Activated CD4-positive, CD25-positive, alpha-beta regulatory T cell (primary cell): ENCODE measurements at places on chromosomes 3 and 15.
A peak's percentile ranks its signal among the peaks of the same experiment; 100 is the strongest.

GRCh38 chr3:156389449-156389950 lies 165.4 kb downstream of the SSR3 start:
- no peak for DNase-seq

DNA sequence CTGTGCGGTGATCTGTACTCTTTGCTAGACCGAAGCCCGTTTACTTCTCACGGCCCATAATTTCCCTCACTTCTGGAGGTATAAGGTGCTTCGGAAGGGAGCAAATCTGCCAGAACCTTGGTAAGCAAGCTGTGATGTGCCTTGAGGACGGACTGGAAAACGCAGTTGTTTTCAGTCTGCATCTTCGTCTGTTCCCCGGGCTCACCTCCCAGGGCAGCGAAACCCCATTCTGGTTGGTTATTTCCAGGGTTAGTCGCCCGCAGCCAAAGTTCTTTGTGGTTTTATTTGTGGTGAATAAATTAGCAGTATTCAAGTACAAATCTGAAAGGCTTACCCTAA lies 401 bp downstream of the RAMAC start:
- DNase-seq = no peak

GRCh38 chr3:154718053-154718452 lies 288.1 kb upstream of the GPR149 start:
- no peak for DNase-seq

- no peak for DNase-seq
Measured at GRCh38 chr3:52036222-52036694, 20.1 kb downstream of the DUSP7 start.

DNA sequence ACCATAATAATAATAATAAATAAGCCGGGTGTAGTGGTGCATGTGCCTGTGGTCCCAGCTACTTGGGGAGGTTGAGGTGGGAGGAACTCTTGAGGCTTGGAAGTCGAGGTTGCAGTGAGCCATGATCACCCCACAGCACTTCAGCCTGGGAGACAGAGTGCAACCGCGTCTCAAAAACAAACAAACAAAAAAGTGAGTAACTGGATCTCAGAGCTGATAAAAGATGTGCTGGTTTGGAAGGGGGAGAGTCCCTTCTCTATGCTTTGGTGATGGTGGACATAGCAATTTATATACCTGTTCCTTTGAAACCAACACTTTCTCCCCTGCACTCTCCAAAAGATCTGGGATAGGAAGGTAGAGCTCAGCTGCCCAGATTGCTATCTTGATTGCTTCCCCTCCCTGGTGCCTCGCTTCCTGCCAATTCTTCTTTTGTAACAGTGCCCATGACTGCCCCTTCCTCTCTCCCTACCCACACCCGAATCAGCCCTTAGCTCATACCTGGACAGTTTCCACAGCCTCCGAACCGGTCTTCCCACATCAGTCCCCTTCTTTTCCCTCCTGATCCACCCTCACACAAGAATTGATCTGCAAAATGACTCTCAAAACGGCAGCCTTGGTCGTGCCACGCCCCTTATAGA lies 55.1 kb upstream of the UBE2E1 start:
- no peak for DNase-seq

GRCh38 chr3:152636651-152637050 lies 198.3 kb upstream of the P2RY1 start:
- DNase-seq = no peak

GRCh38 chr15:52527911-52528563 lies 643 bp downstream of the MYO5A start:
- DNase-seq = peak; percentile 10

DNA sequence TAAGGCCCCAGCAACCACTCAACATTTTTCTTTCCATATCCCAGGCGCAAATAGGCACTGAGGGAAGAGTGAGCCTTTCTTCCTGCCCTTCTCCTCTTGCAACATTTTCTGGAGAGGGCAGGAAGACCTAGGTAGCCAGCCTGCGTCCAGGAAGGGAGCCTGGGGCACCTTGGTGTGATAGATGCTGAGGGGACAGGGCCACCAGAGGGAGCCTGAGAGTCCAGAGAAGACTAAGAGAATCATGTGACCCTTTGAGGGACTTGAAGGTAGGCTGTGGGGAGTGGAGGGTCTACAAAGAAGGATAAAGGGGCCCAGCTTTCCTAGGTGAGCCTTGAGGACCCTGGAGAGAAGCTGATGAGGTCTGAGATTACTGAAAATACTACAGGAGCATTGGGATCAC lies 346.6 kb downstream of the CNTN6 start:
- DNase-seq = no peak

DNA sequence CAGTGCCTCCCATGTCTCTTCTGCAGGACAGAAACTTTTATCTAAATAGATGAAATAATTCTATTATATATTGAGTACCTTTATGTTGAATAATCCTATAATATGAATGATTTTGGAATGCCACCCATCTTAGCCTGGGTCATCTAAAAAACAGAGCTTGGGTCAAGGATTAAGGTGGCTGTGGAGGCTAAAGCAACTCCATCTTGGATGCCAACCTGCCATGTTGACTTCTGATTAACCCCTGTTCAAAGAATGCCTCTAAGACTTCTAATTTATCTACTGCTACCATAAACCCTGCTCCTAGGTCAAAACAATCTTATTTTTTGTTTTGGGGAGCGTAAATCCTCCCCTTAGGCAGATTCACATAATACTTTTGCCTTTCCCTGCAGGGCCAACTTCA lies 31.5 kb upstream of the C15orf39 start:
- DNase-seq = no peak

DNA sequence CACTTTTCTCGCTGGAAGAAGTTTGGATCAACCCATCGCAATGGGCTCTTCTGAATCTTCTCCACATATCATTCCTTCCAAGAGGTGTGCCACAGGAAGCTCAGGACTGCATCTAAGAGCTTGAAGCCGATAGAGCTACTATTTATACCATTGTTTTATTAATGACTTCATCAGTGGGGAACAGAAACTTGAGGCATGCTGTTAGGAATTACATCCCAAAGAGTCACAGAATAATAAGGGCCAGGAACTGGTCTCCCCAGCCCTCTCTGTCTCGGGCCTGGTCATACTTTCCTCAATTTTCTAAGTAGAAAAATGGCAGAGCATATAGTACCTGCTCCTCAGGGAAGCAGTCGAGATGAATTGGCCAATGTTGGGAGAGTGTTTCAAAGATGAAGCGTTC lies 16.9 kb upstream of the C15orf61 start:
- no peak for DNase-seq

DNA sequence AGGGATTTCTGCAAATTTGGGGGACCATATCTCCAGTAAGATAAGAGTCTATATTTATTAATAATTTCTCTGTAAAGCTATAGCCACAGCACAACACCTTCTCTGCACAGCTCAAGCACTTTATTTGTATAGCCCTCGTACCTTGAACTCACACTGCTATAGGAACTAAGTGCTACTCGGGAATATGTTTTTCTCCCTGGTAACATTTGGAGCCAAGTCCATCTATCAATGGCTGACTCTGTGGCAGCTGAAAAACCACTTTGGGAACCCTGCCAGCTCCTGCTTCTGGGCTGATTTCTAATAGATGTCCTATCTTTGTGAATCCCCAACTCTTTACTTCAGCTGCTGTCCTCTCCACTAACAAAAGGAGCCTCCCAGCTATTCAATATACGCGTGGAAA lies 298.5 kb downstream of the GBE1 start:
- no peak for DNase-seq

DNA sequence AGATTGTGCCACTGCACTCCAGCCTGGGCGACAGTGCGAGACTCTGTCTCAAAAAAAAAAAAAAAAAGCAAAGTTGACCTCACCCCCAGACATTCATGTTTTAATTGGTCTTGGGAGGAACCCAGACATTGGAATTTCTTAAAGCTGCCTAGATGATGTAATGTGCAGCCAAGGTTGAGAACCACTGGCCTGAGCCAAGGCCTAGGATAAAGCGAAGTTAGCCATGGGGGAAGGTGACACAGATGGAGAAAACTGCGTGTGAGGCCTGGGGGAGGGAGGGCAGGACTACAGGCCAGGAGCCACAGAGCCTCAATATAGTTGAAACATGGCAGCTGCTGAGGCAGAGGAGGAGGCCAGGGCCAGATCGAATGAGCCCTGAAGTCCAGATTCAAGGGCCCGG lies 21.0 kb downstream of the GLB1 start:
- no peak for DNase-seq

DNA sequence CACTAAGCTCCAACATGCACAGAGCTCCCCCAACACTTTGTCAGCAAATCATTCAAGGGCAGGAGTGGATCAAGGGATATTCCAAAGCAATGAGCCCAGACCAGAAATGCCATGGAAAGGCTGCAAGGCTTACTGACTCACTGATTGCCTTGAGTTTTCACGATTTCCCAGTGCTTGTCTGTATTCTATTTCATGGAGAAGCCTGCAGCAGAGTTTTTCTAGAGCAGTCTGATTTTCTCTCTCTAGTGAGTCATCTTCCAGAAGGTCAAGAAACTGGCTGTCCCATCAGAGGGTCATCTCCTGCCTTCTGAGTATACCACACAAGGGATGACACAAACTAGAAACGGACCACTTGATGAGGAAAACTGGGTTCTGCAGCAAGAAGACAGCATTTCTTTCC lies 16.5 kb downstream of the LMCD1 start:
- no peak for DNase-seq

- DNase-seq = no peak
Measured at GRCh38 chr3:131036986-131037385, 10.3 kb downstream of the NEK11 start.

GRCh38 chr15:67967871-67968431 lies 86.2 kb upstream of the PIAS1 start:
- no peak for DNase-seq

DNA sequence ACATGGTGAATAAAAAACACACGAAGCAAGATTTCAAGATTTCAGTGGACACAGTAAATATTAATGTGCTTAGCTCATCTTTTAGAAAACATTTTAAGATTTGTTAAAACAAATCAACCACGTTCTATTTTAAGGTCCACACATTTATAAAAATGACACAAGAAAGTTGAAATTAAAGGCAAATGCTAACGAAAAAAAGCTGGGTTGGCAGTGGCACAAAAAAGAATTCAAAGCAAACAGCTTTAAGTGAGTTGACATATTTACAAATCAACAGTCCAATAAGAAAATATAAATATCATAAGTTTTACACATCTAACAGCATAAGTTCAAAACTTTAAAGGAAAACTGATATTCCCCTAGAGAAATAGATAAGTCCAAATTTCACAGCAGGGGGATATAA lies 430.4 kb upstream of the CCDC54 start:
- no peak for DNase-seq

DNA sequence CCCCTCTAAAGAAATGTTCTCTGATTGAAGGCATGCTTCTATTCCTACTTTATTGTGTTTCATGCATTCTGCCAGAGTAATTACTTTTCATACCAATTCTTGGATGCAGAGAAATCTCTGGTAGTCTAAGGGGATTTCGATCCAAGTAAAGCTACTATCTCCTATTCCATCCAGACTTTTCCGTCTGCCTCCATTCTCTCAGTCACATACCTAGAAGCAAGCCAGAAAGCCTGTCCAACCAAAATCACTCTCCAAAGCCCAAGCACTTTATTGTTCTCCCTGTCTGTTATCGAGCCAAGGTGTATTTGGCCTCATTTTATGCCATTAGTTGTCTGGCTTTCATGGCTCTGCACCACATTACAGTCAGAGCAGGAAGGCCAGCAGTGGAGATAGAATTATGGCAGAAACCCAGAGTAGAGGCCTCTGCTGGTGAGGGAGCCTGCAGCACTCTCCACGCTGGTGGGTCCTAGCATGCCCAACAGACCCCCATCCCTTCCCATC lies 95.9 kb downstream of the SLC49A4 start:
- no peak for DNase-seq

GRCh38 chr3:184596886-184597575 lies 35.4 kb downstream of the EPHB3 start:
- DNase-seq = no peak

DNA sequence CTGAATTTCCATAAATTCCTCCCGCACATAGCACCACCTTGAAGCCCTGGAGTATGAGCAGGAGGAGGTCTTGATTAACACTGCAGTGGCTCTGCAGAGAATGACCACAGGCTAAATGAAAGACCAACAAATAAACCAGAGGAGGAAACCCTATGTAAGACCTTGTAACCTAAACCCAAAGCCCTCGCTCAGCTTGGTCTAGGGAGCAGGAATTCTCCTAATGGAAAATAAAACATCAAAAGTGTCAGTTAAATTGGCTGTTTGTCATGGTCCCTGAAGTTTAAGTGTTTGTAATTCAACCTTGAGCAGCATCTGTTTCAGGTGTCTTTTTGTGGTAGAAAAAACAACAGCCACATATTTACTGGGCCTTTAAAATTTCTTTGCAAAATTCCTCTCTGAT lies 9.2 kb upstream of the UBE2Q2 start:
- no peak for DNase-seq

GRCh38 chr15:81516461-81516860 lies 142.4 kb upstream of the TMC3 start:
- DNase-seq = no peak

- DNase-seq = no peak
Measured at GRCh38 chr3:168285506-168285905, 189.8 kb upstream of the GOLIM4 start.

- no peak for DNase-seq
Measured at GRCh38 chr3:196273655-196274054, 13.9 kb downstream of the PCYT1A start.

DNA sequence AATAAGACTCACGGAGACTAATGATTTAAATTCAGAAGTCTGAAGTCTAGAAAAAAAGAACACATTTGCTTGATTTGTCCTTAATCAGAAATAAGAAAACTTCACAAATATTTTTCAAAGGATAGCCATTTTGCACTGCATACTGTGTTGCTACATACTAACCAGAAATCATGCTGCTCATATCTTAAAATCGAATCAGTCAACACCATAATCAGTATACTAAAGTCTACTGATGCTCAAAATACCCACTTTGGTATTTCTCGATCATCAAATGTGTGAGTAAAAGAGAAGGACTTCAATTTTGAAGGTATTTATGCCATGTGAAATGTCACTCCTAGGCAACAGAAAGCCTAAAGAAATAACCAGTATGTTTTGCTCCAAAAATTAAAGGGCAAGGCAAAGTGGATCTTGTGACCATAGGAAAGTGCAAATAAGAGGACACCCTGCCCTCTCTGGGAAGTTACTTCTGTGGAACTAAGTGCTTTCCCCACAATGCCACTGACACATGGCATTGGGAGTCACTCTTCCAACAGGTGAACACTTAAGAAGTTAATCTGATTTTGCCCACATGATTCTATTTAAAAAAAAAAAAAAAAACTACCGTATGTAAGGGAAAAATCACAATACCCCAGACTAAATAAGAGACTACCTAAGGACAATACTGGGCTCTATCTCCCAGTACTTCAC lies 2.7 kb downstream of the LRIG1 start:
- no peak for DNase-seq

- no peak for DNase-seq
Measured at GRCh38 chr3:113039546-113039945, 48.8 kb downstream of the GTPBP8 start.

- DNase-seq = no peak
Measured at GRCh38 chr3:72223628-72224027, 438.7 kb upstream of the PROK2 start.
